CD4-positive, alpha-beta T cell treated with Interleukin-21 for 1 hour (primary cell): ENCODE measurements at places on chromosomes 1 and 21.

GRCh38 chr1:225465793-225466517, 38.1 kb upstream of the LBR start:
- no peak for DNase-seq

DNA sequence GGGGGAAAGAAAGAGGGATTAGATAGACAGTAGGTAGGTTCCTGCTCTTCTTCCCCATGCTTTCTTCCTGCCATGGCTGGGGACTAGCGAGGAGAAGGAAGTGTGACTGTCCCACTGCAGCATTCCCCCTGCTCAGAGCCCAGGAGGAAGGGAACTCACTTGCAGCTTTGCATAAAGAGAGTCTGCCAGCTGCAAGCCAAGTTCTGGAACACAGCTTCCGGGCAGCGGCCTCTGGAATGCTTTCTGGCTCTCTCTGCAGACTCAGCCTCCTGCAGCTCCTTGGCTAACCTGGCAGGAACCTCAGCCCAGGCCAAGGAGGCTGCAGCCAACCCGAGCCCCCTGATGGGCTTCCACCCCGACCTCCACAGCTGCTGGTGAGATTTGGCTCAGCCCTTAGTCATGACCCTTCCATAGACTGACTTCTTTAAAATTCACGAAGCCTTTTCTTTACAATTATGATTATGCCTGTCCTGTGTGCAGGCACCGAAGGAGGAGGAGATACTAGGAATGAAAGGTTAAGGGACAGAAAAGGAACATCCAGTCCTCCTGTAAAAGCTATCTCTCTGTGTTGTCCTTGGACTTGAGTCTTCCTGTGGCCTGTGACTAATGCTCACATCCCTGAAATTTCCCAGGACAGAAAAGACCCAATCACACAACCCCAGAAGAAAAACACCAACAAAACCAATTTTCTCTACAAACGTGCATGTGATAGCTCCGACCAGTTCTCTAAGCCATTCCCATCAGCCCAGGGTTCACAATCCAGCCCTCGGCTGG, 108.2 kb upstream of the OLIG2 start:
- DNase-seq, result no peak

DNA sequence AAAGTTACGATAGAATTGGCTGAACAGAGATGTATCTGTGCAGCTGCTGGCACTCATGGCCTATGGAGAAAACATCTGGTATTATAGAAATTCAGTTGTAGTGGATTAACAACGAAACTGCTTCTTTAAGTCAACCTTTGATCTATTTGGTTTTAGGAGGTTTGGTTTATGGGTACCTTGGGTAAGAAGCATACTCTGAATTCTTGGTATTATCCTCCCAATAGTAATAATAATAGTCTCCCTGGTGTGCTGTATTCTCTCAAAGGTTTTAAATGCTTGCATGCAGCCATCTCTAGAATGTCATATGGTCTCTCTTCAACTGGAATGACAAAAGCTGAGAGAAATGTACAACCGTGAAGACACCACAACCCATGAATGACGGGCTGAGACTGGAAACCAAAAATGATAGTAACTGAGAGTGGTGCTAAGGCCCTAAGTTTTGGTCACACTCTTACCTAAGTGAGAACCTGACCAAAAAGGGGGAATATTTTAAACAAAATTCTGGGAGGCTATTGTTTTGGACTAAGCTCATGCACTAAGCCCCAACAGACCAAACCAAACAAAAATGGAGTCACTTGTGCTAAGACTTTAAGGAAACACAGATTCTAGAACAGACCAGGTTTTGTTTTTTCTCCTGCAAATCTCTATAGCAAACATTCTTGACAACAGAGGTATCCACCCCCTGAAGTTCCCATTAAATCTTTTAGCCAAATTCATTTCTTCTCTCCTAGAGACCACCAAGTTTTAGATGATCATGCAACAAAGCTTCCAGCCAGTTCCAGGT, 17.6 kb upstream of the TMEM61 start:
- DNase-seq, result no peak

DNA sequence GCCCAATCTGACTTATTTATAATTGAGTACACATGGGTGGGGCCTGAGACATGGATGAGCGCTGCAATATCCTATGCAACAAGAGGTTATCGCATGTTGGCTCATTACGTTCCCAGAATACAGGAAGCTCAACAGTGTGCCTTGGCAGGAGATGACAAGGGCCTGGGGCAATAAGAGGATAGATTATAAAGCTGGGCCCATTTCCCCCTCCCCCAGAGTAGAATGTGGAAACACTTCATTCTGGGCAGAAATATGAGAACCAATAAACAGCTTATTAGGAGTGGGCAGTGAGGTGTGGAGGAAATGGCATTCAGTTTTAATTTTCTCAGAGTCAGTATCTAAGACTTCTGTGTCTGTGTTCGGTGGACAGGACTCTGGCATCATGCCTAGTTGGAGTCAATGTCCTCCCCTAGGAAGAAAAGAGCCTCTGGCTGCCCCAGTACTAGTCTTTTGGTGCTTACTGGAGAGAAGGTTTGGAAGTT, 92.8 kb downstream of the PIK3R3 start:
- no peak for DNase-seq

- no peak for DNase-seq
Observed at GRCh38 chr1:94989398-94989797, 62.5 kb upstream of the CNN3 start.

DNA sequence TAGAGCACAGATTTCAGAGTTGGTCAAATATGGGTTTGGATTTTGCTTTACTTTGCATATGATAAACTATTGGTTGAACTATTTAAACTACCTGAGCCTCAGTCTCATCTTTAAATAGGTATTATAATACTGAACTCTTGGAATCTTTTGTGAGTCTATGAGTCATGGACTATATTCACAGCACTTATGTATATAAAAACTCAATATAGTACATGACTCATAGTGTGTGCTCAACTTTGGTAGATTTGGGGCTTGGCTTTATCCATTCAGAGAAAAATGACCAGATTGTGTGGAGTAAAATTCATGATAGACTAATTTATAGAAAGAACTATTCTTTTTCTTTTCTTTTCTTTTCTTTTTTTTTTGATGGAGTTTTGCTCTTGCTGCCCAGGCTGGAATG, 28.7 kb downstream of the FCRL3 start:
- DNase-seq, result no peak

DNA sequence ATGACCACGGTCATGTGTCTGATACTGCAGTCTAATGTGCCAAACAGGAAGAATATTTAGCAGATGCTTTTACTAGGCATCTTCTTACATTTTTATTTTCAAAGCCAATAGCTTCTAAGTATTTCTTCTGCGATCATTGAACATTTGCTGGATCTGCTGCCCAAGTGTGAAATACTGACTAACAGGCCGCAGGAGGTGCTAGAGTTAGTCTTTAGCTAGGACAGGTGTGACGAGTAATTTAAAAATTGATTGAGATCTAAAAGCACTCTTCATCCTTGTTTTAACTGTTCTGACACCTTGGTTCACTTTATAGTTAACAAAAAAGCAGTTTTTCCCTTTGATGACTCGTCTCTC, 748 bp upstream of the FAM78B start:
- no peak for DNase-seq

DNA sequence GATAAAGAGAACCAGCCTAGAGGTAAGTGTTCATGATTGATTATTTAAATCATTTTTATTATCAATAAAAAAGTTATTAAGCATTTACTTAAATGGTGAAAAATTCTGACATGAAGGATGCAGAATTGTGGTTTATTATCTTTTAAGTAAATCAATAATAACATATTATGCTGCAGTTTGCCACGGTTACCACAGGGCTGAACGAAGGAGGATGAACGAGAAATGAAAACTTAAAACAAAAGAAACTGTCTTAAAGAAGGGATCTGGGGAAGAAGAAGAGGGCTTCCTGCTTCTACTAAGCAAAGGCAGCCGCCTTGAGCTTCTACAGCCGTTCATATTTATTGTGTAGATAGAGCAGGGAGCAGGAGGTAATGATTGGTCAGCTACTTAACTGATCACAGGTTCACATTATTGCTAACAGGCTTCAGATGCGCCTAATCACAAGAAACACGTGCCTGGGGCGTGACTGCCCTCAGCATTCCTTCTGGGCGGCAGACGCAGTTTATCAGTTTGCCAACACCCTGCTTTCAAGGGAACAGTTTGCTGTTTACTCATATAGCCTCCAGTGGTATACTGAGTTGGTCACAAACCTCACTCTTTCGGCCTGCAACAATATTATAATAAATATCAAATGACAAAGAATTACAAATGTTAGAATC, 5.8 kb upstream of the FNBP1L start:
- DNase-seq, result no peak

GRCh38 chr1:174828264-174828663, 171.5 kb upstream of the CACYBP start:
- DNase-seq, result no peak

GRCh38 chr1:117609471-117609911, 3.6 kb downstream of the TENT5C start:
- no peak for DNase-seq

GRCh38 chr21:36065497-36066036, 4.3 kb upstream of the CBR1 start:
- no peak for DNase-seq

DNA sequence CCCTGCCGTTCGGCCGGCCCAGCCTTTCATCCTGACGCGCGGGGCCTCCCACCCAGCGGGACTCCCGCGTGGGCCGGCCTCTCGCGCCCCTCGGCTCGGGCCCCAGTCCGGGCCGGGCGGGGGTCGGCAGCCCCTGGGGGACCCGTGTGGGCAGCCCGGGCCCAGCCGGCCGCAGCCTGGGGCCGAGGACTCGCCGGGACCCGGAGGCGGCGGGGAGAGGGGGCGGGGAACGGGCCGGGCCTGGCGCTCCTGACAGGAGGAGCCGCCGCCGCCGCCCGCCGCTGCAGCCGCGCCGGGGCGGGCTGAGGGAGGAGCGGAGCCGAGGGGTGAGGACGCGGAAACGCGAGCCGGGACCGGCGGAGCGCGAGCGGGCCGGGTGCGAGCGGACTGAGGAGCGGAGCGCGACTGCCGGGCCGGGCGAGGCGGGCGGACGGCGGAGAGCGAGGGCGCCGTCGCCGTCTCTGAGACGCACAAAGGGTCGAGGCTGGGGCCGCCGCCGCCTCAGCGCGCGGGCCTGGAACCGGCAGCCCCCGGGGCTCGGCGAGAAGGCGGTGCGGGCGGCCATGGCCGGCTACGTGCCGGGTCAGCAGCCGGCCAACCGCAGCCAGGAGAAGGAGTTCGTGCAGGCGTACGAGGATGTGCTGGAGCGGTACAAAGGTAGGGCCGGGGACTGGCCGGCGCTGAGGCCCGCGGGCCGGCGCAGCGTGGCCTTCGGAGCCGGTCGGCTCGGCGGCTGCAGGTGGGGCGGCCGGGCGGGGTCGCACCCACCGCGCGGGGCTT, 79.1 kb downstream of the NDUFS5 start:
- DNase-seq, result peak; percentile 59

GRCh38 chr1:197413564-197413963, 145.5 kb downstream of the CRB1 start:
- no peak for DNase-seq

DNA sequence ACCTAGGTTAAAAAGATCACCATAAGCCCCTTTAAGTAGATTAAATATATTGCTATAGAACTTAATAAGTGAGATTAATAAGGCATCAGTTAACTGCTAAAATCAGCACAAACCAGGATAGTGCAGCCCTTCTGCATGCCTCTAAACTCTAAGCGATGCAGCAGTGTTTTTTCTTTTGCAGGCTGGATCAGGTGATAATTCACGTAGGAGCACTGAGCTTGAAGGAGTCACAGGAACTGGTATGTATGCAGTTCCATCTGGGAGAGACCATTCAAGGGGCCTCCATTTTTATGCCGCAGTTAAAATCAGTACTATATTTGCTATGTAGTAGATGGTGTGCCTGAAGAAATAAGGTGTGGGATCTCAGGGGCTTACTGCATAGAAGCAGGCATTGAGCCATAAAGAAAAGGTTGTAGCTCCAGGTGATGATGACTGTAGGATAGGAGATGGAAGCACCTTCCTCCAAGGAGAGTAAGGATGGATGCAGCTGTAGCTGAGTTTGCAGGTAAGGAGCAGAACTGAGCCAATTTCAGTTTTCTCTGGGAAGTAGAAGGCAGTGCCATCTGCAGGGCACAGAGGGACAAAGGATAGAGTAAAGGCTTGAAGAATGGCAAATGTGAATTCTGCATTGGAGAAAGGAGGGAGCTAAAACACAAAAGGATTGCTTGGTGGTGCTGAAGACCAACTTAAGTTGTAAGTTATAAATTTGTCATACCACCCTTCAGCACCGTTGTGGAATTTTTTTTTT, 22.6 kb downstream of the NPL start:
- DNase-seq, result no peak

DNA sequence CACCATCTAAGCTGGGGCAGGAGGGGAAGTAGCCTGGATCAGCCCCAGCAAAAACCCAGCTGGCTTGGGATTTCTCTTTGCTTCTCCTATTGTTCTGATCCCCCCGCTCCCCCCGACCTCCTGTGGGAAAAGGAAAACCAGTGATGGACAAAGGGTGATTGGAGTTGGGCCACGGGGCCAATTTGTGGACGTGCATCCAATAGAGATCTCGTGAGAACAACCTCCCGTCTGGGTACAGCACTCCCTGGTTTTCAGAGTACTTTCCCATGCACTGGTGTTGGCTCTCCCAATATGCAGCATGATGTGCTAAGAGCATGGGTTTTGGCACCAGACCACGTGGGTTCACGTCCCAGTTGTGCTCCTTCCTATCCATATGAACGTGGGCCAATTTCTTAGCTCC, 9.0 kb downstream of the BLACAT1 start:
- DNase-seq, result no peak

- no peak for DNase-seq
Observed at GRCh38 chr1:12594966-12595756, 22.8 kb downstream of the DHRS3 start.

DNA sequence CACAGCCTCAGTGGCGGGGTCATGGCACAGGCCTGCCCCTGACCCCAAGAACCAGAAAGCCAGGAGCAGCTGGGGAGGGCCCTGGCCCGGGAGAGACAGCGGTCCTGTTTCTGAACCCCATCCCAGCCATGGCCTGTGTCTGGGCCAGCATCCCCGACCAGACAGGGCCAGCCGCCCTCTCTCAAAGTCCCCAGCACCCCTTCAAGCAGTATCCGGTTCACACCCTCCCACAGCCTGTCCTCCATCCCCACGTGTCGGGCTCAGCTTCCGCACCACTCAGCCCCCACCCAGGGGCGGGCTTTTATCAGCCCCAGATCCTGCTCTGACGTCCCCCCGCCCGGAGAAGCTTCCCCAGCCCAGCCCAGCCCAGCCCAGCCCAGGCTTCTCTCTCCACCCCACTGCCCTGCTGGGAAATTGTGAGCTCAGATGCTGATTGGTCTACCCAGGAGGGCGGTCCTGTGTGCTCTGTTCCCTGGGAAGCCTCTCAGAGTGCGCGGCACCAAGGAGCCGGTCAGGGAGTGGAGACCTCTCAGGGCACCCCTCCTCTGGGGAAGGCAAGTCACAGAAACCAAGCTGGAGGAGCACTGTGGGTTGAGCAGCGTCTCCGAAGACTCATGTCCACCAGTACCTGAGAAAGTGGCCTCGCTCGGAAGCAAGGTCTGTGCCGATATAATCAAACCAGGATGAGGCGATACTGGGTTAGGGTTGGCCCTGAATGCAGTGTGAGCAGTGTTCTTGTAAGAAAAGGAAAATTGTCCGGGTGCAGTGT, 4.7 kb upstream of the FAAP20 start:
- DNase-seq, result peak; percentile 93

DNA sequence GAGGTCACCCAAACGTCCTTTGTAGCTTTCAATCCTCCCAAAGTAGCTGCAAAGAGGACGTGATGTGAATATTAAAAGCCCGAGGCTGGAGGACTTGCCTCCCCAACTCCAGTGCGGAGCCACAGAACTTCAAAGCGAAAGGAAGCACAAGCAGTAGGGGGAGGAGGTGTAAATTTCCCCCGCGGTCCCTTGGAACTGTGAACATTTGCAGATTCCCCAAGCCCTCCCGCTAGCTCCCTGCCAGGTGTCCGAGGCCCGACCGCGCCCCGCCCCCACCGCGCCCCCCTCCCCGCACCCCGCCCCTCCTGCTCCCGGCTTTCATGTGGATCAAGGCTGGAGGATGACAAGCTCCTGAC, 41.5 kb upstream of the HAO2 start:
- DNase-seq, result no peak
